Foreskin fibroblast (primary cell): ENCODE measurements at places on chromosomes 16 and 17.

- DNase-seq, result no peak
Observed at GRCh38 chr16:27236635-27237218, 31.8 kb downstream of the NSMCE1 start.

DNA sequence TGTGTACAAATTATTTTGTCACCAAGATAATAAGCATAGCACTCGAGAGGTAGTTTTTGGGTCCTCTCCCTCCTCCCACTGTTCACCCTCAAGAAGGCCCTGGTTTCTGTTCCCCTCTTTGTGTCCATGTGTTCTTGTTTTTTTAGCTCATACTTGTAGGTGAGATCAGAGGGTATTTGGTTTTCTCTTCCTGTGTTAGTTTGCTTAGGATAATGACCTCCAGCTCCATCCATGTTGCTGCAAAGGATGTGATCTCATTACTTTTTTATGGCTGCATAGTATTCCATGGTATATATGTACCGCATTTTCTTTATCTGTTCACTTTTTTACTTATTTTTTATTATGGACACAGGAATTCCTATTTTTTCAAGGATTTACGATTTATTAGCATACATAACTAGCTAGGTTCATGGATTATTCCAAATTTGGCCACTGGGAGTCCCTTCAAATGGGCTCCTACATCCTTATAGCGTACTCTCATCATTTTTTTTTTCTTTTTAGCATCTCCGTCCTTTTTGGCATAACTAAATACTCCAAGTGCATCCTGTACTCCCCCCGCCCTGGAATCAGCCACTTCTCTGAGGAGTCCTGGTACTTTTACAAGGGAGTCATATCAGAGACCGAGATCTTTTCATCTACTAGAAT, 7.3 kb downstream of the TADA2A start:
- DNase-seq, result no peak

GRCh38 chr17:71703701-71704100, 417.1 kb upstream of the SOX9 start:
- DNase-seq, result no peak

GRCh38 chr17:72151565-72152386, 31.0 kb downstream of the SOX9 start:
- DNase-seq, result peak; percentile 71

DNA sequence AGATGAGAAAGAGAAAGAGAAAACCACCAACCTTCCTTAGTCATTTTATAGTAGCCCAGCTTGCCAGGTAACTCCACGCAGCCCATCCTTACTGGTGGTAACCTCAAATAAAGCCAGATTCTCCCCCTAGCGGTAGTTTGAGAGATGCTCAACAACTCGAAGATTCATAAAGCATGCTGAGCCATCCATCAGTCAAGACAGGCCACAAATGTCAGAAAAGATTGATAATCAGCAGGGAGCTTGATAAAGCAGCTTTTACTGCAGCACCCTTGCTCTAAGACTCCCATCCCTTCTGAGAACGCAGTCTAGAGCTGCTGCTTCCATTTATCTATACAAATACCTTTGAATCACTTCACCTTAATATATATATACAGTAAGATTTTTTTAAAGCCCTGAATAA, 451.5 kb upstream of the HSBP1 start:
- DNase-seq, result peak; percentile 47

- DNase-seq, result no peak
Observed at GRCh38 chr16:49462362-49462988, 88.9 kb downstream of the C16orf78 start.

DNA sequence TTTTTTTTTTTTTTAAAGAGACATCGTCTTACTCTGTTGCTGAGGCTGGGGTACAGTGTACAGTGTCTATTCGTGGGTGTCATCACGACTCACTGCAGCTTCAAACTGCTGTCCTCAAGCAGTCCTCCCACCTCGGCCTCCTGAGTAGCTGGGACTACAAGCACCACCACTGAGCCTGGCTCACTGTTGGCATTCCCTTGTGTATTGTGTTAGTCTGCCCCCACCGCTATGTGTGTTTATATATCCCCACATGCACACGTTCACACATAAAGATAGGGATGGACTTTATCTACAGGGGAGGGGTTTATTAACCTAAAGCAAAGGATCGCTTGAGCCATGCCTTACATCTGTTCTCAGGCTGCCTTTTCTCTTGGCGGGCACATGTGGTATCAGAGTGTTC, 63.8 kb downstream of the SEC14L1 start:
- DNase-seq, result no peak

DNA sequence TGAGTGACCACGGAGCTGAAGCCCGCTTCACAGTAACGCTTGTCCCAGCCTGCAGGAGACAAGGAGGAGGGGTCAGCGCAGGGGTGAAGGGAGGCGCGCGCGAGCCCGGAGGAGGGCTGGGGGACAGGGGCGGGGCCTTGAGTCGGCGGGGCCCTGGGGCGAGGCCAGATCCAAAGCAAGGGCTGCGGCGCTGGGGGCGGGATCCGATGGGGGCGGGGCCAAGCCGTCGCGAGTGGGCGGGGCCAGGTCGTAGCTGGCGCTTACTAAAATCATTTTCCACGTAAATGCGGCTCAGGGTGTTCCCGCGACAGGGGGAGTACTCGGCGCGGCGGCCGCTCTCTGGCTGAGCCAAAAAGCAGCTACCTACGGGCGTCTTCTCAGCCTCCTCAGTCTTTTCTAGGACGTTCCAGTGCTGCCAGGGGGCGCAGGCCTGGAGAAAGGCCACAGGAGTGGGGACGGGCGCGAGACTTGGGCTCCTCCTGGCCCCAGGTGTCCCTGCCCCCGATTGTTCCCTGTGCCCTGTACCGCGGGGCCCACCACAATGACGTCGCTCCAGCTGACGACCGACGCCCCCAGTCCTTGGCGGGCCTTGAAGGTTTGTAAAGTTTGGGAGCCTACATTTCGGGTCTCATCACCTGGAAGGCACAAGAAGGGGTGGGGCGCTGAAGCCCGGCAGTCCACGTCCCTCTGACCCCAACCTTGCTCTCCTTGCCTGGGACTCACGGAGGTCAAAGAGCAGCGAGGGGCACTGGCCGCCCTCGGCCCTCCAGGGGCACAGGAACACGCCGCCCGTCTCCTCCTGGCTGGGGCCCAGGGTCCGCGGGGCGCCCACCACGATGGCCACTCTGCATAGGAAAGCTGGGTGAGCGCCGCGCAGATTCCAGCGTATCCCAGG, 3.9 kb downstream of the ITGA2B start:
- DNase-seq, result peak; percentile 49

DNA sequence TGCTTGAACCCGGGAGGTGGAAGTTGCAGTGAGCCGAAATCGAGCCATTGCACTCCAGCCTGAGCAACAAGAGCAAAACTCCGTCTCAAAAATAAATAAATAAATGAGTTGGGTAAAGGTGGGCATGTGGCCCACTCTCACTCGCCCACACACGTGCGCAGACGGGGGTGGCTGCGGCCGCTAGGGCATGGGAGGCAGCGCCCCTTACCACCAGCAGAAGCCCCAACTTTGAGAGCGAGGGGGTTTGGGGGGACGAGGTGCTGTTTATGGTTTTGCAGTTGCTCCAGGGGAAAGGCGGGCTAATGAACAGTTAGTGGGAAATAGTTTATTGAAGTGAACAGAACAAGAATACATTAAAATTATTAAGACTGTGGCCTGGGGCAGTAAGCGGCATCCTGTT, 14.9 kb upstream of the RBFOX3 start:
- DNase-seq, result no peak

GRCh38 chr17:77869665-77870132, 88.8 kb upstream of the TNRC6C start:
- DNase-seq, result no peak
